Brain (organoid and tissue), 16 donors: ENCODE measurements at places on chromosomes 4 and X.

- no peak for DNase-seq
Measured at GRCh38 chr4:75391489-75392166, 122.6 kb downstream of the RCHY1 start.

- no peak for DNase-seq
Measured at GRCh38 chrX:149648932-149649331, 17.3 kb upstream of the TMEM185A start.

DNA sequence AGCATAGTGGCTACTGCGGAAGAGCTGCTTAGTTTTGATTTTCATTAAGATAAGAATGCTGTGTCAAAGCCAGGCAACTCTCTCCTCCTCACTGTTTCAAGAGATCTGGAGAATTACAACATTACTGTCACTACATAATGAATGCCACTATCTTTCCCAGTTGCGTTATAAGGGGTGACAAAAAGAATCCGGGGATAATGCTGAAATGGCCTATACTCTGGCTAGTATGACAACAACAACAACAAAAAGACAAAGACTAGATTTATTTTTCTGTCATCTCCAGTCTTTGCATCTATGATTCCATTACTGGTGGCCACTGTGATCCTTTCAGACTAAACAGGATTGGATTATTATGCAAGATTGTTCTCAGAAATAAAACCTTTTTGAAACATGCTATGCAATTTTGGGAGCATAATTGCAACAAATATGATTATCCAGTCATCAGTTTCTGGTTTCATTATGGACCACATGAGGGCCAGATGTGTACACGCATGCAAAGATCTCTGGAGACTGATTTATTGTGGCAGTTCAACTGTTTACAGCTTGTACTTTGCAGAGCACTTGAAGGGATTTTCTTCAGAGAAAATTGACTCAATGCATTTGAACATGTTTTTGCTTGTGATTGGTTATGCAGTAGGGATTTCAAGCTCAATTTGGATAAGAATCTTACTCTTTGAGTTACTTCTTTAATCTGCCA, 31.1 kb upstream of the SPANXB1 start:
- DNase-seq, result peak; percentile 36

DNA sequence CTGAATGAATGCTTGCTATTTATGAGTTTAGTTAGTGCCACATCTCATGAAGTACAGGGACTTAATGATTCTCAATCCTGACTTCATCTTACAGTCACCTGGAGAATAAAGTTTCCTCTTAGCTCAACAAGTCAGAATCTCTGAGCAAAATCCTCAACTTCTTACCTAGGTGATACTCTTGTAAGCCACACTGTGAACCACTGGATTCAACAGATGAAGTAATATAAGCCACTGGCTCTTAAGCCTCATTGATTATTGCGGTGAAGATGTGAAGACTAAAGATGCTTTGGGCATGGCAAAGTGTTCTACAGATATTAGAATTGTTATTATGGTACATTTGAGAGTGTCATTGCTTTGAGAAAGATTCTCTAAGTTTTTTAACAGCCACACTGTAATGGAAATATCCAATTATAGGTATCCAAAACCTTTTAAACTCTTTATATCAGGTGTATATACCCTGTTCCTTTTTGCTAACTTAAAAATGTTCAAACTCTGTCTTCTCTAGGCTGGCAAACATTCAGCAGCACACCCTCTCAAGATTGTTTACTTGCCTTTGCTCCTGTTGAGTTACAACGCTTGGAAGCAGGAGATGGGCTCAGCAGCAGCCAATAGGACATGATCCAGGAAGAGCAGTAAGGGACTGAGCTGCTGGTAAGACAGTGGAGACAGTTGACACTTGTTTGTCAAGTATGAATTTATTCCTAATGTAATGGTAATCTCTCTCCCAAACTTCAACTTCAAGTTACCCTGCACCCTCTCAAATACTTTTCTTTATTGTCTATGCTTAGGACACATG, 43.4 kb downstream of the TET2 start:
- no peak for DNase-seq

GRCh38 chr4:78552389-78553042, 946 bp downstream of the ANXA3 start:
- DNase-seq, result no peak

GRCh38 chrX:7996414-7996813, 69.2 kb upstream of the PNPLA4 start:
- peak; percentile 41 for DNase-seq

GRCh38 chr4:154030746-154031145, 241.9 kb upstream of the SFRP2 start:
- DNase-seq, result no peak

GRCh38 chrX:129115104-129115503, 408.2 kb downstream of the SMARCA1 start:
- no peak for DNase-seq
